Activated T-helper 1 cell treated with anti-CD3 and anti-CD28 coated beads, Interleukin-2, amount 50 U/mL, for 16 hours (primary cell): ENCODE measurements at places on chromosomes 3 and 15.

GRCh38 chr3:51216291-51216690, 168.8 kb upstream of the MANF start:
- no peak for DNase-seq

DNA sequence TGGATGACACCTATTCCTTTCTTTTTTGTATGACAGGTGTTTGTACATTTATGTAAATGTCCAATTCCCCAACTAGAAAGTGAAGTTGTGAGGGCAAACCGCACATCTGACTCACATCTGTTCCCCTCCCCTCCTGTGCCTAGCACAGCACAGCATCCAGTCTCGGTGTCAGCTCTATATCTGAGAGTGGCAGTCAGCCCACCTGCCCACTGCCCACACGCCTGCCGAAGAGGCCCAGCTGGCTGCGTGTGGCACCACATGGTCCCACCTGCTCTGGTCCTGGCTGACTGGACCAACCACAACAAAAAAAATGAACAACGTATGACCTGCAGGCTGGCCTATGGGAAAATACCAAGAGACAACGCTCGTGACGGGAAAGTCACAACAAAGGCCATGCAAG, 62.8 kb downstream of the XXYLT1 start:
- no peak for DNase-seq

DNA sequence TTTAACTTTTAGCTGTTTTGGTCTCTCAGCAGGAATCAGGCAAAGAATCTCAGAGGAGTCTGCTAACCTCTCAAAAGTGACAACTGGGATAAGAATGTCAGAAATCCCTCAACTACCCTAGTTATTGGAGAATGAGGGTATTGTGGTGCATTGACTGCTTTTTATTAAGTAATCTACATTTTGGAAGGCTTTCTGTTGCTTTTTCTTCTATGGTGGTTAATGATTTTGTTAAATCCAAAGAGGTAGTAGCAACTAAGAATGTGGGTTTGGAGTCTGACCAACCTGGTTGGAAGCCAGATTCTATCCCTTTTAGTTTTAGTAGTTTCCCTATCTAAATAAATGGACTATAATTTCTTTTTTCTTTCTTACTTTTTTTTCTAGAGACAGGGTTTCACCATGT, 94.7 kb upstream of the RNF7 start:
- no peak for DNase-seq

- DNase-seq: no peak
Measured at GRCh38 chr3:7934362-7934761, 567.3 kb upstream of the LMCD1 start.

GRCh38 chr15:31228980-31229826, 97.4 kb upstream of the KLF13 start:
- DNase-seq: no peak

DNA sequence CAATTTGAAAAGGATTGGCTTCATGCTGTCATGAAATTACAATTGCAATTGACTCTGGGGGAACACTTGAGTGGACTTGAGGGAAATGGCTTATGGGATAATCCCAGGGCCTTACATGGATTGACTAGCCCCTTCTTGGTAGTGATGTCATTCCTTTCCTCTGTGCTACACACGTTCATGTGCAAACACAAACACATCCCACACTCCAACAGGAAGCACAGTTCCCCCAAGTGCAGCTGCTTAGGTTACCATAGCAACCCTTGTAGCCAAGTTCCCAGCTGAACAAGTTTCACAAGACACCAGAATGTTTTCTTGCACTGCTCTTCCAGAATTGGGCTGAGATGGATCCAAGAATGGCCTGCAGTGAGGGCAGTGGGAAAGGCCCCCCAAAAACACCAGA, 217.0 kb downstream of the ZNF621 start:
- no peak for DNase-seq

GRCh38 chr3:12478326-12478725, 6.0 kb upstream of the TSEN2 start:
- DNase-seq: no peak

GRCh38 chr15:63082366-63082765, 39.3 kb upstream of the LACTB start:
- no peak for DNase-seq
